Kidney (tissue), 22 donors: ENCODE measurements at places on chromosomes 7 and 10. TPM values are rescaled to one million over a fixed set of nuclear protein-coding genes. Genes with fewer than 3 reads are reported as not detected.

DNA sequence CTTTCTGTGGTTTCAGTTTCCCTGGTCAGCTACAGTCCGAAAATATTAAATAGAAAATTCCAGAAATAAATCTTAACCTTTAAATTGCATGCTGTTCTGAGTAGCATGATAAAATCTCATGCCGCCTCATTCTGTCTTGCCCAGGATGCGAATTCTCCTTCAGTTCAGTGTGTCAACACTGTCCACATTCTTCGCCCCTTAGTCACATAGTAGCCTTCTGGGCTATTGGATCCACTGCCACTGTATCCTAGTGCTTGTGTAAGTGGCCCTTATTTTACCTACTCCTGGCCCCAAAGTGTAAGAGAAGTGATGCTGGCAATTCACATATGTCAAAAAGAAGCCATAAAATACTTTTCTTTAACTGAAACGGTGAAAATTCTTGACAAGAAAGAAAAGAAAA lies 129.6 kb downstream of the ZWINT start:
- DNase-seq: no peak

DNA sequence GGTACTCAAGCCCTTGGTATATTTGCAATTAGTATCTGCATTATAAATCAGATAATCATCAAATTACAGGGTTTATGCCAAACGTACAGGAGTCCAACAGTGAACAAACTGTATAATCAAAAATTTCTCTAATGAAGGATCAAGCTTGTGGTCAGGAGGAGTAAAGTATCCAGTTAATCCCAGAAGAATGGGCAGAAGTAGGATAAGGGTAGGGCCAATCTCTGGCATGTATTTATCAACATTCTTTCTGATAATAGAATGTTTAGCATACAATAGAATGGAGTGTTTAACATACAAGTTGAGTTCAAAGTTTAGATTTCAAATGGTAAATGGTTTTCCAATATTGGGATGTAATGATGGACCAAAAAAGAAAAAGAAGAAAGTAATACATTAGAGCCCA lies 103.0 kb downstream of the CALD1 start:
- no peak for DNase-seq

GRCh38 chr10:80465839-80466590 lies 11.9 kb downstream of the TSPAN14 start:
- DNase-seq: no peak

DNA sequence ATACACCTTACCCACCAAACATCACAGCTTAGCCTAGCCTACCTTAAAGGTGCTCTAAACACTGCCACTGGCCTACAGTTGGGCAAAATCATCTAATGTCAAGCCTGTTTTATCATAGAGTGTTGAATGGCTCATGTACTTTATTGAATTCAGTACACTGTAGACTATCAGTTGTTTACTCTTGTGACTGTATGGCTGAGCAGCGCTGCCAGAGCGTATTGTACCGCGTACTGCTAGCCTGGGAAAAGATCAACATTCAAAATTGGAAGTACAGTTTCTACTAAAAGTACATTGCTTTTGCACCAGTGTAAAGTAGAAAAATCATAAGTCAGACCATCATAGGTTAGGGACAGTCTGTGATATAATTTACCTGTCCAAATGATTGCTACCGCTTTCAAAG lies 226.8 kb downstream of the PRPF18 start:
- DNase-seq: no peak

- no peak for DNase-seq
Observed at GRCh38 chr7:94530109-94530508, 20.5 kb downstream of the CASD1 start.

DNA sequence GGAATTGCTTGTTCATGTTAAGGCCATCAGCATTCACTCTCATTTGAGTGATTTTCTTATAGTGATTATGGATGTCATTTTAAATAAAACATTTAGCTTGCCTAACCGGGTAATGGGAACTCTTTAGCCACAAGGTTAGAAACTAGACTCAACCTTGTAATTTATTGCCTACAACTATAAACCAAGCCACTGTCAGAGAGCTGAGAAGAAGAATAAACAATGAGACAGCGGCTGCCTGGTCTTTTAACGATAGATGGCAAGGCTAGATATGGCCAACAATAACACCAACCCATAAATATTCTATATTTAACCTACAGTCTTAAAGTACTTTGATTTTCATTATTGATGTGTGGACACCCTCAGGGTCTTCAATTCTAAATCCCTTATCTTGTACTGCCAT lies 27.8 kb upstream of the INHBA start:
- DNase-seq: peak; percentile 29

- DNase-seq: no peak
Observed at GRCh38 chr10:91462423-91462822, 52.3 kb downstream of the HECTD2 start.

- no peak for DNase-seq
Observed at GRCh38 chr7:116167177-116167576, 43.2 kb upstream of the TES start.

DNA sequence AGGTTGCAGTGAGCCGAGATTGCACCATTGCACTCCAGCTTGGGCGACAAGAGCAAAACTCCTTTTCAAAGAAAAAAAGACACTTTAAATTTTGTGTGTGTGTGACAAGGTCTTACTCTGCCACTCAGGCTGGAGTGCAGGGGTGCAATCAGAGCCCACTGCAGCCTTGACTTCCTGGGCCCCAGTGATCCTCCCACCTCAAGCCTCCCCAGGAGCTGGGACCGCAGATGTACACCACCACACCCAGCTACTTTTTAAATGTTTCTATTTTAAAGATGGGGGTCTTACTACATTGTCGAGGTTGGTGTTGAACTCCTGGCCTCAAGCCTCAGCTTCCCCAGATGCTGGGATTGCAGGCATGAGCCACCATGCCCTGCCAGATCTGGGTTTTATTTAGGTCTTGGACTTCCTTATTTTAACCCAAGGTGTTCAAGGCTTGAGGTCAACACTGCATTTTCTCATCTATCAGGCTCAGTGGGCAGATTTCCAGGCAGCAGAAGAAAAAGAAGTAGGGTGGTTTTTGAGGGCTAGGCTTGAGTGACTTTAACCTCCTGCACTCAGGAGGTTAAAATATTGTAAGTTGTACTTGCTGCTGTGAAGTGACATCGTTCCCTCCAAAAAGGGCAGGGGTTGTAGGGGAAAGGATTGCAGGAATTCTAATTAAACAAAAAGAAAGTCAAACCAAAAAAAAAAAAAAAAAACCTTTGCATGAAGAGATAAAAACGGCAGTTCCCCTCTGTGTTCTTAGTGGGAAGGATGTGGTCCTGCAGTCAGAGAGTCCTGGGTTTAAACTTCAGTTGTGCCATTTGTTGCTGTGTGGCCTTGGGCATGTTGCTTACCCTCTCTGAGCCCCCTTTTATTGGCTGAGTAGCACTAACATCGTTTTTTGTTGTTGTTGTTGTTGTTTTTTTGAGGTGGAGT lies 71.5 kb downstream of the CARD11 start:
- no peak for DNase-seq

DNA sequence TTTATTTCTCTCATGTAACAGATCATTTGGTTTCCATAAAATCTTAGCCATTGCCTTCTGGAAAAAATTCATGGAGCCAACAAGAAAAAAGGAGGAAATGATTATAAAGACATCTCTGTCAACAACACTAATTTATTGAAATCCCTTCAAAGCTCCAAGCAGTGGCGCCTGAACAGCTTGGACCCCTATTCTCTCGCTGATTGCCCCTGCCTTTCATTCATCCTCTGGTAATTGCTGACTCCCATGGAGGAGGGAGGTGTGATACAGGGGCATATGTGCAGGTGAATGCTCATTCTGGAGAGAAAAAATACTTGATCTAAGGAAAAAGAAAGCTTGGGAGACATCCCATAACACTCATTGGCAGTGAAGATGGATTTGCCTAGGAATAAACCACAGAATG lies 345.5 kb downstream of the FGFR2 start:
- DNase-seq: no peak

DNA sequence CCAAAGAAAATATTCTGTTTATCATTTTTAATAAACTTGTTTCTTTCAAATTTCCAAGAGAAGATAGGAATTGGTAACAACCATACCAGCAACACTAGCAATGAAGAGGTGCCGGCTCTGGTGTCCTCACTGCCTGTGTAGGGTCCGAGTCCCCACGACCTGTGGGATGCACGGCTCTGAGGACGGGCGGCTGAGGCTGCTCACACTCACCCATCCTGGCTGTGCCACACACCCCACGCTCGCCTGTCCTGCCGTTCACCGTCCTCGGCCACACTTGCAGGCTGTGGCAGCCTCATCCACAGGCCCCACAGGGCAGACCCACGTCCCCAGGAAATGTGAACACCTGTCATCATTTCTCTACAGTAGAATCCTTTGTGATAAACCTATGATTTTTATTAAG lies 48.2 kb upstream of the DPYSL4 start:
- DNase-seq: no peak

DNA sequence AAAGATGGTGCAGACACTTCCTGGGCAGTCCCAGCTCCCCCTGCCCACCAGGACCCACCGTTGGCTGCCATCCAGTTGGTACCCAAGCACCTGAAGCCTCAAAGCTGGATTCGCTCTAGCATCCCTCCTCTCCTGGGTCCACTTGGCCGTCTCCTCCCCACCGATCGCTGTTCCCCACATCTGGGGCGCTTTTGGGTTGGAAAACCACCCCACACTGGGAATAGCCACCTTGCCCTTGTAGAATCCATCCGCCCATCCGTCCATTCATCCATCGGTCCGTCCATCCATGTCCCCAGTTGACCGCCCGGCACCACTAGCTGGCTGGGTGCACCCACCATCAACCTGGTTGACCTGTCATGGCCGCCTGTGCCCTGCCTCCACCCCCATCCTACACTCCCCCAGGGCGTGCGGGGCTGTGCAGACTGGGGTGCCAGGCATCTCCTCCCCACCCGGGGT lies 14.5 kb upstream of the LIMK1 start:
- peak; percentile 69 for DNase-seq

DNA sequence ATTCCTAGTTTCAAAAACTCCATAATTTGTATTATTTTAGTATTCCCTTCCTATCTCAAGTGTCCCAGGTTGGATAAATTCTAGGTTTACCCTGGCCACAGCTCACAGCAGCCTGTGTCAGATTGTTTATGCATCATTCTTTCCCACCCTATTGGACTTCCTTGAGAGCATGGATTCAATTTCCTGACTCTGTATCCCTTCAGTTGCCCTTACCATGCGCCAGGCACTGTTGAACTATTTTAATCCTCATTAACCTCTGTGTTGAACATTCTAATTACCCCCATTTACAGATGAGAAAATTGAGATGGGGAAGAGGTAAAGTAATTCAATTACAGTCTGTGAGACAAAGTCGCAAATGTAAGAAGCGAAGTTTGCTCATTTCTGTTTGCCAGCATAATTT lies 58.8 kb downstream of the STEAP1B start:
- DNase-seq: no peak

GRCh38 chr10:88385601-88386203 lies 197.4 kb downstream of the RNLS start:
- peak; percentile 62 for DNase-seq

Gene CRHR2
- polyA plus RNA-seq: not detected

Gene EPO
- not detected for polyA plus RNA-seq

Gene CCDC186
- 4.7 TPM for polyA plus RNA-seq
